ENCODE measurements at places on chromosomes 5 and 9.
A peak's percentile ranks its signal among the peaks of the same experiment; 100 is the strongest.

DNA sequence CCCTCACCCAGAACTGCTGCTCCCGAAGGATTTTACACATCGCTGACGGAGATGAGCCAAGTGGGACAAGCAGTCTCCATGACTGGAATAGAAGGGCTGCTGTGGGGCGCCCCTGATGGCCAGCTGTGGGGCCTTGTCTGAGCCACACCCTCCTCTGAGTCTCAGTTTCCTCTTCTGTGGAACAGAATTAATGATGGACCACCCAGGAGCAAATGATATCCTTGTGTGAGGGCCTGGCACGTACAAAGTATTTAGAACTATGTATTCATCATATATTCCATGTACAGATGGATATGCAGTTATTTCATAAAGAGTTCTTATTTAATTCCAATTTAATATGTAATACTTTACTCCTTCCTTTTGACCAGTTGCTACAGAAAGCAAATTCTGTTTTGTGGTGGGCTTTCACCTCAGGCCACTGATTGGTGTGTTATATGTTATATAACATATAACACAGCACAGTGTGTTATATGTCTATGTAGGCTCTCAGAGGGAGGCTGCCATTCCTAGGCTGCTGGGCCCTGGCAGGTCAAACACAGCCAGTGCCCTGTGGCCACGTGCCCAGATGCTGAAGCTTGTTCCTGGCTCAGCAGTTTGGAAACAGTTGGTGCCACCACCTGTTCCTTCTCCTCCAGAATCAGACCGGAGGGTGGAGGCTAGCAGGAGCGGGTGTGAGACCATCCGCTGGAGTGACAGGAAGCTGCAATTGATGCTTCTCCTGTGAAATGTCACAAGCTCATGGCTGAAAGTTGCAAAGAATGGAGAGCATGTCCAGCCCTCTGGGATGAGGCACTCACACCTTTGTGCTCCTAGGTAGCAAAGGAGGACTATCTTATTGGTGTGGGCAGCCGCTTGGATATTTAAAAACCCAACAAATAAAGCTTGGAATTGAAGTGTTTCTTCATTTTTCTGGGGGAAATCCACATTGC lies 4.4 kb upstream of the FGD3 start:
- DNase-seq, result no peak

DNA sequence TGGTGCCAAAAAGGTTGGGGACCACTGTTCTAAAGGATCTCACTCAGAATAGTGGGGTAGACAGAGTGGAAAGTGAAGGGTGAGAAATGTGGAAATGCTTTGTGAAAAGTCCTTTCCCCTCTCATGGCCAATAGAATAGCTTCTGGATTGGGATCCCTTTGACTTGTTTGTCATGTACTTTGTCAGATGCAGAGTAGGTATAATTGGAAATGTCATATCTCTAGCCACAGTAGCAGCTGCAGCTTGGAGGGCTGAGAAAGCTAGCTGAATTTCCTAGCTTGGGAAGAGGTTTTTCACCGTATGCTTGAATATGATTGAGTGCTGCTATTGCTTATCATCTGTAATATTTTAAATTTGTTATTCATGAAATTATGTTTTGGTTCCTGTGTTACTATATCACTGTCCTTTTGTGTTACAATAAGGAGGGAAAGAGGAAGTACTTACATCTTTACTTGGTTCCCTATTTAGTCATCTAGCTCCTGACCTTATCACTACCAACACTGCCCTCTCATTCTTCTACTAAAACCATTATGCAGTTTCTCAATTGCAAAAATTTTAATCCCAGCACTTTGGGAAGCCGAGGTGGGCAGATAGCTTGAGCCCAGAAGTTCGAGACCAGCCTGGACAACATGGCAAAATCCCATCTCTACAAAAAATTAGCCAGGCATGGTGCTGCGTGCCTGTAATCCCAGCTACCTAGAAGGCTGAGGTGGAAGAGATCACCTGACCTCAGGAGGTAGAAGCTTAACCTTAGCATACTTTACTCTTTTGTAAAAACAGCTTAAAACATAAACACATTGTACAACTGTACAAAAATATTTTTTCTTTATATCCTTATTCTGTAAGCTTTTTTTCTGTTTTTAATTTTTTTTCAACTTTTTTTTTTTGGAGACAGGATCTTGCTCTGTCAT lies 12.4 kb downstream of the SLC30A5 start:
- DNase-seq, result no peak

DNA sequence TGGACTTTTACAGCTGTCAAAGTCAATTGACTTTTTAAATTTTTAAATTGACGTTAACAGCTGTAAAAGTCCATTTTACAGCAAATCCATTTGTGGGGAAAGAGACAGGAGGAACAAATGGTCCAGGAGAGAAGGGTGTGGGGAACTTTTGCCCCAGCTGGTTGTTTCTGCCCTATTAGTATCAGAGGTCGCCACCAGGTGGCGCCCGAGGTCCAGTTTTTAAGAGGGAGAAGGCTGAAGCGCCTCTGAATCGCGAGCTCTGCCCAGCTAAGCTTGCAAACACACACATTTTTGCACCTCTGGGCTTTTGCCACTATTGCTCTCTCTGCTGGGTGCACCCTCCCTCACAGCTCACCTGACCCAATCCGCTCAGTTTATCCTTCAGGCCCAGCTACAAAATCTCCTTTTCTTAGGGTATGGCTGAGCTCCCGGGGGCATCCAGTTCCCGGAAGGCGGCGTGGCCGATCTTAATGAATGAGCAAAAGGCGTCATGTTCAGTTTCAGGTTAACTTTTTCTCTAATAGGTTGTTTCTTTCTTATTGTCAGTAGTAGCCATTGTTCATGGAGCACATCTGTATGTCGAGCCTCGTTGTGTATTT lies 6.3 kb upstream of the TTLL11 start:
- DNase-seq, result peak; percentile 58

DNA sequence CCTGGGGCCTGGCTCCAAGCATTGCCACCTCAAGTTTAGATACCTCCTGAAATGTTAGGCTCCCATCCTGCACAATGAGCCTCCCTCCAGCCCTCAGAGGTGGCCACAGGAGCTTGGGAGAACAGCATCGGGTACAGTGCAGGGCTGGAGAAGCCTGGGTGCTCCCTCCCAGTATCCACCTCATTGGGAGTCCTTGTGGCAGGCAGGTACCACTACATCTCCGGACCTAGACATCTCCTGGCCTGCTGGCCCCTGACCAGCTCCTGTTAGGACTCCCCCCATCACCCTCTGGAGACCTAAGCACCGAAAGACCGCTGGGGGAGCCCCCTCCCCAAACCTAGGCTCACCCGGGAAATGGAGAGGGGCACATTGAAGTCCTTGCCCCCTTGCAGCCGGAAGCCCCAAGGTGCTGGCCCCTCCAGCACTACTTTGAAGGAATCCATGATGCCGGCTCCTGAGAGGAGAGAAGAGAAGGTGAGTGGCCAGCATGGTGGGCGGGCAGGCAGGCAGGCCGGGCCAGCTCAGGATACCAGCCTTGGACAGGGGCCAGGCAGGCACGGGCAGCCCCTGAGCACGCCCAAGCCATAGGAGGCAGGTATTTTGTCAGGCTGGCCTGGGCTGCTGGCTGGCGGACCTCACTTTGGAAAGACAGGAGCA lies 1.2 kb downstream of the PDLIM7 start:
- DNase-seq, result no peak

- no peak for DNase-seq
Observed at GRCh38 chr9:13932528-13933267, 381.2 kb downstream of the NFIB start.

DNA sequence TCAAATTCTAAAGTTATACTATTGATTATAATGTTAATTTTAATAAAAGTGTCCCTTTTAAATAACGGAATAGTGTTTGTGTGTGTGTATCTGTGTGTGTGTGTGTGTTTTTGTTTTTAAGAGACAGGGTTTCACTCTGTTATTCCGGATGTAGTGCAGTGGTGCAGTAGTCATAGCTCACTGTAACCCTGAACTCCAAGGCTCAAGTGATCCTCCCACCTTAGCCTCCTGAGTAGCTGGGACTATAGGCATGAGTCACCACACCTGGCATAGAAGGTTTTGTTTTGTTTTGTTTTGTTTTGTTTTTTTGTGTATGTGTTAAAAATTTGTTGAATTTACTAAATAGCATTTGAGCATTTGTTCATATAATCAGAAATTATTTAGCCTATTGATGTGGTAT lies 64.6 kb downstream of the YTHDC2 start:
- DNase-seq, result no peak

GRCh38 chr9:27800159-27800558 lies 226.9 kb upstream of the C9orf72 start:
- DNase-seq, result no peak

All from NCI-H510A treated with DMSO at 0.1 percent for 48 hours (cell line).